ENCODE measurements at places on chromosomes 7 and 10.
A peak's percentile ranks its signal among the peaks of the same experiment; 100 is the strongest.

GRCh38 chr7:12923971-12924370 is 236.5 kb downstream of the ARL4A start:
- no peak for DNase-seq

- DNase-seq = no peak
Observed at GRCh38 chr10:58743466-58744115, 230.9 kb downstream of the BICC1 start.

- DNase-seq = no peak
Observed at GRCh38 chr10:10725196-10725595, 292.5 kb upstream of the CELF2 start.

- DNase-seq = no peak
Observed at GRCh38 chr7:64611717-64612116, 48.8 kb upstream of the ZNF680 start.

DNA sequence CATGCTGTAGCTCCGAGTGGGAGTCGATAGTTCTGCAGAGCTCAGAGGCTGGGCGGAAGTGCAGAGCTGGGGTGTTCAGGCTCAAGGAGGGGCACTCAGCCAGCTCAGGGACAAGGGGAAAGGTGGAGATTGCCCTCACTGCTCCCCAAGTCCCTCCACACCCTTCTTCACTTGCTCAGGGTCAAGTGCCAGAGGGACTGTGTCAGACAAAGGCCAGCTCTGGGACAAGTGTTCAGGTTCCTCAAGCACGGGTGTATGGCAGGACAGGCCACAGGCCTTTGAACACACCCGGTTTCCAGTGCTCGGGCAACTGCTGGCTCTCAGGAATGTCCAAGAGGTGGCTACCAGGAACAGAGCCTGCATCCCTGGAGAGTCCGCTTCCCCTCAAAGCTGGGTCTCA is 293.0 kb upstream of the PODXL start:
- no peak for DNase-seq

DNA sequence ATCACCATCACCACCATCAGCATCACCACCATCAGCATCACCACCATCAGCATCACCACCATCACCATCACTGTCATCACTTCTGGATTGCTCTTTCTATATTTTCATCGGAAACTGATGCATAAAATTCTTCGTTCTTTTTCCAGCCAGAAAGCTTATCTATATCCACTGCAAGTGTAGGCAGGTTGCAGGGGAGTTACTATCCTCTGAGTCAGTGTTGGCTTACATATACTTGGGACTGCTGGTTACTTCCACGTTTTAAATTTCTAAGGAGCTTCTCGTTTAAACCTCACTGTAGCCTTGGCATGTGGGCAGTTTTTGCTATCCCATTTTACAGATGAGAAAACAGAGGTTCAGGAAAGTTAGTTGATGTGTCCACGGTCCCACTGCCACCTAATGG is 66.1 kb downstream of the FOXL3 start:
- no peak for DNase-seq

- DNase-seq = no peak
Observed at GRCh38 chr10:74486659-74487058, 335.6 kb downstream of the ADK start.

DNA sequence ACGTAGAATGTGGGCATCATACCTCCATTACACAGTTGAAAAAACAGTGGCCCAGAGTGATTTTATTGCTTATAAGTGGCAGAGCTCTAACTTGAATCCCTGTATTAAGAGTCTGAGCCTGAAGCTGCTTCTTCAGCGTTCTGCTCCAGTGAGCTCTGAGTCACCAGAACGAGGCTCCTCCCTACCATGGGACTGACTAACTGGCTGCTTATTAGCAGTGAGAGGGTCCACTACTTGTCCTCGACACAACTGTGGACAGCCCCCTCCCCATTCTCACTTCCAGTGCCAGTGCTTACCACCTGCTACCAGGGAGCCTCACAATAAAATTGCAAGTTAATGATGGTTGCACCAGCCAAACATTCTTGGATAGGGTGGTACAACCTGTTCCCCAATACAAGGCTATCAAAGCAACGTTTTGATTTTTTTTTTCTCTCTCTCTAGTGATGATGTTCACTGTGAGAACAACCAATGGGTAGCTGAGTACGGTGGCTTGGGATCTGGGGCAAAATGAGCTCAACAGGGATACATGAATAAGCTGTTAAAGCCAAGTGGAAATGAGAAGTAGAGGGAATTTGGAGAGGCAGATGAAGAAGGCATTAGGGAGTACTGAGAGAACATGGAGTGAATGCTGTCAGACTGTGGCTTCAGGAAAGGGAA is 2.7 kb upstream of the NRG3 start:
- no peak for DNase-seq

DNA sequence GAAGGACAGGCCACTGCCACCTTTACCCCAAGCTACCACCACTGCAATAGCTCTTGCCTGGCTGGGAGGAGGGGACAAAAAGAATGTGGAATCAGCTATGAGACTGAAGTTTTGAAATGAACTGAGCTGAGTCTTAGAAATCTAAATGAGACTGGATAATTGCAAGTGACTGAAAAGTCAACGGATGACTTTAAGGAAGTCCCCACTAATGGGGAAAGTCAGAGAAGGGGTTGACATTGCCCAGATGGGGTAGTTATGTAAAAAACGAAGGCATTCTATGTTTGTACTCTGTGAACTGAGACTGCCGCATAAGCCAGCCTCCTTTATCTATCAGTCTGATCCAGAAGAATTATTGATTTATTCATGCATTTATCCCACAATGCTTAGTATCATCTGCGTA is 67.2 kb downstream of the RBM20 start:
- no peak for DNase-seq

DNA sequence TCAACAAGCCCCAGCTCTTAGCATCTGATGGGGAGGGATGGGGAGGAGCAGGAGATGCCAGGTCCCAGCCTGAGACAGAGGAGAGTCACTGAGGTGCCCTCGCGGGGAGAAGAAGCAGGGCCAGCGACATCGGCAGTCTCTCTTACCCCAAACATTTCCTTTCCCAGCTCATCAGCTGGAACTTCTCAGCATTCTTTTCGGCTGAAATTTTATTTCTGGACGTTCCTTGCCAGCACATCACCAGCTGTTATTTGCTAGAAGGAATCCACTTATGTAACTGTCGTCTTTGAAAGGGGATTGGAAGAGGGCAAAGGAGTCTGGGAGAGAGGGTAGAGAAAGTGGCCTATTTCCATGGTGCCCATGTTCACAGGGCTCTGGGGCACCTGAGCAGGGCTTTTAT is 101.0 kb upstream of the SHH start:
- DNase-seq = no peak

GRCh38 chr7:96708872-96709271 is 774 bp downstream of the SEM1 start:
- no peak for DNase-seq

DNA sequence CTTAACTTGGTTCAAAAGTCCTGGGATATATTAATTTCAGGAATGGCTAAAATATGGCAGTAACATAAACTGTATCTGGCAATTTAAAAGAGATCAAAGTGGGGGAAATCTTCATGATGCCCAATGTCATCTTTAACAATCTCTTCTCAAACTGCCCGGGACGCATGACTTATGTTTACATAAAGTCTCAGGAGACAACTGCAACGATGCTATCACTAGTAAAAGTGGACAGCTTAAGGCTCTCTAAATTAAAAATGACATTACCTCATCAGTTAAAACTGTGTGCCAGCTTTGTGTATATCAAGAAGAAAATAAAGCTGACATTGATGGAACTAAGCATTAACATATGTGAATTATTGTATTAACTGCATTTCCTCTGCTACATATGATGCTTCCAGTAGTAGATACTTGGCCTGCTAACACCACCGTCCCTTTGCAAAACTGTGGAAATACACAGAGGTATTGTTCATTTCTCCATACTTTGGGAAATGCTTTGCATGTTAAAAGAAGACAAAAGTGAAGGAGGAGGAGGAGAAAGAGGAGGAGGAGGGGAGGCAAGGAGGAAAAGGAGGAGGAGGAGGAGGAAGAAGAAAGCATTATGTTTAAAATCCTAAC is 62.4 kb downstream of the NRP1 start:
- no peak for DNase-seq

- DNase-seq = no peak
Observed at GRCh38 chr7:101723835-101724234, 93.6 kb upstream of the CUX1 start.

DNA sequence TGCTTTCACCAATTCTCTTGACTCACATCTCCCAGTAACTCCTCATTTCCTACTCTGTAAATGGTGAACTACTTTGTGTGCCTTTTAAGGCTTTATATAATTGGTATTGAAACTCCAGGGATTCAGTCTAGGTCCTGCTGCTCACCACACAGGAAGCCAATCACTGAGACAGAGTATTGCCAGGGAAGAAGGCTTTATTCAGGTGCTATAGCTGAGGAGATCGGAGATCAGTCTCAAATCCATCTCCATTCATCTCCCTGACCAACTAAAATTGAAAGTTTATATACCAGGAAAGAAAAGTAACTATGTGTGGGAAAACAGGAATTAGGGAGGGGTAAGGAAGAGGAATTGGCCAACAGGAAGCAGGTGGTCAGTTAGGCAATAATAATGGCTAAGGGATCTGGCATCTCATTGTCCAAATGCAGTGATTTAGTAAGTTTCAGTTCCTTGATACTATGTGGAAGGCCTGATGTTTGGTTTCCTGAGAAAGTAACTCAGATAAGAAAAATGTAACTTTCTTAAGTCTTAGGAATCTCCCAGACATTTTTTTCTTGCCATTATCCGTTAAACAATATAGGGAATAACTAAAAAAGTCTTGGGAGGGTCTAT is 10.2 kb upstream of the SDHAF3 start:
- DNase-seq = no peak

- DNase-seq = no peak
Observed at GRCh38 chr7:80133361-80134114, 1.1 kb upstream of the GNAI1 start.

GRCh38 chr10:571688-572451 is 117.6 kb downstream of the DIP2C start:
- DNase-seq = peak; percentile 63

GRCh38 chr7:52877240-52877639 is 158.2 kb upstream of the POM121L12 start:
- DNase-seq = no peak

DNA sequence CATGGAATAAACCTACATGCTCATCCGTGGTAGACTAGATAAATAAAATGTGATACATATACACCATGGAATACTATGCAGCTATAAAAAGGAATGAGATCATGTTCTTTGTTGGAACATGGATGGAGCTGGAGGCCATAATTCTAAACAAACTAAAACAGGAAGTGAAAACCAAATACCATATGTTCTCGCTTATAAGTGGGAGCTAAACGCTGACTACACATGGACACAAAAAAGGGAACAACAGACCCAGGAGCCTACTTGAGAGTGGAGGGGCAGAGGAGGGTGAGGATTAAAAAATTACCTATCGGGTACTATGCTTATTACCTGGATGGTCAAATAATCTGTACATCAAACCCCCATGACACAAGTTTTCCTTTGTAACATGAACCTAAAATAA is 68.7 kb upstream of the SEC61G start:
- DNase-seq = no peak

- no peak for DNase-seq
Observed at GRCh38 chr7:5598769-5599371, 175.2 kb upstream of the TNRC18 start.

DNA sequence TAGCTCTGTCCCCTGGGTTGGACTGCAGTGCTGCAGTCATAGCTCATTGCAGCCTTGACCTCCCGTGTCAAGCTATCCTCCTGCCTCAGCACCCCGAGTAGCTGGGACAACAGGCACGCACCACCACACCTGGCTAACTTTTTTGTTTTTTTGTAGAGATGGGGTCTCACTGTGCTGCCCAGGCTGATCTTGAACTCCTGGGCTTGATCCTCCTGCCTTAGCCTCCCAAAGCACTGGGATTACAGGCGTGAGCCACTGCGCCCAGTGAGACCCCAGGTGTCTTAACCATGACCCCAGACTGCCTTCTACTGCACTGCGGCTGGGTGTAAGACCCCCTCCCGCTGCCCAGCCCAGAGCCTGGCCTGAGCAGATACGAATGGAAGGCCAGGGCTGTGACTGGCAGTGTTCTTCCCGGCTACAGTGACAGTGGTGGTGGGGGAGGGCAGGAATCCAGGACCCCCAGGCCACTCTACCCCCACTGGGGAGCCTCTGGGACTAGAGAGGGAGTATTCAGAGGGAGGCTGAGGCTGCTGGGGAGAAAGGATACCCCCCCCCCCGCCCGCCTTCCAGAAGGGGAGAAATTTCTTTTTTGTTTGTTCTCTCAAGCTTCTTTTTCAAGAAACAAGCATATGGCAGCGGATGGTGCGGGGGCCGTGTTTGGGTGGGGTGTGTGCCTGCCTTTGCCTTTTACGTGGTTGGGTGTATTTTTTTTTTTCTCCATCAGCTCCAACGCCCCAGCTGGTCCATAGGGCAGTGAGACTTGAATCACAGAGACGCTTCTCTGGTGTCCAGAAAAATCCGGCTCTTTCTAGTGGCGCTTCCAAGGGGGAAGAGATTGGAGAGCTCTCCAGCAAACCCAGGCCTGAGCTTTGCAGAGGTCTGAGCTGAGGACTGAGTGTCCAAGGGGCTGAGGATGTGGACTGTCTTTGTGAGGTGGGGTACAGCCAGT is 36.6 kb downstream of the GTF2IRD1 start:
- DNase-seq = no peak

- DNase-seq = no peak
Observed at GRCh38 chr7:134317434-134317833, 704 bp upstream of the SLC35B4 start.

DNA sequence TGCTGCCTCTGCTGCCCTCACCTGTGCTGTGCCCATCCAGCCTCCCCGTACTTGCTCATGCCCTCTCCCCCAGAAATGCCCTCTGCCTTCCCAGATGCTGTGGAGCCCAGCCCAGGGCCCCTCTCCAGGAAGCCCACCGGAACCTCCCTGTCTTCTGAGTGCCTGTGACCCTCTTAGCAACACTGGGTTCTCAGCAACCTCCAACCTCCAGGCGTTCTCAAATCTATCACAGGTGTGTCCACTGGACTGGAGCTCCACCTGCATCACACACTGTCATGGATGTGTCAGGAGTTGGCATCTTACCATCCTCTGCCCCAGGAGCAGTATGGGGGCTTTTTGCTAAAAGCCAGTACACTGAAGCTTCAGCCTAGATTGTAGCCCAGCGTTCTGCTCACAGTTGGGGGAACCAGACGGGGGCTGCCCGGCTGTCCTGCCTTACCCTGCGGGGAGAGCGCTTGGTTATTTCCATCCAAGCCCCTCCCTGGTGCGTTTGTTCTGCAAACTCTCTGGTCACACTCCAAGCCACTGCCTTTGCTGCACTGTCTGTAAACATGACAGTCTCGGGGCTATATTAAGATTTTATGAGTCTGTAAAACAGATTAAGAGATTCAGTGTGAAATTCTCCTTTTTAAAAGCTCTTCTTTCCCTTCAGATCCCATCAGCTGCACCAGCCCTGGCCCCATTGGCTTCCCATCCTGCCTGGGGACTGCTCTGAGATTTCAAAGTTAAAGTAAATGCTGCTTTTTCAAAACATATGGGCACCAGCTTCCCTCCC is 71.3 kb upstream of the CPXM2 start:
- no peak for DNase-seq
